ENCODE measurements at places on chromosomes 6 and 20.

DNA sequence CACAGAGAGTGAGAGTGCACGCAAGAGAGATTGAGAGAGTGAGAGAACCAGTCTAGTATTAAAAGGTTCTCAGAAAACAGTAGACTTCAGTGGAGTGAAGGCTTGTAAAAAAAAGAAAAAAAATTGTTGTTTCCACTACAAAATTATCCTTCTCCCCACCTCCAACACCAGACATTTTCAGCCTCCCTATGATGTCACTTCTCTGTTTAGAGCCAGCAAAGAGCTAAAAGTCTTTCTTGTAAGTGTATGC is 77.8 kb downstream of the BACH2 start:
- no peak for DNase-seq

DNA sequence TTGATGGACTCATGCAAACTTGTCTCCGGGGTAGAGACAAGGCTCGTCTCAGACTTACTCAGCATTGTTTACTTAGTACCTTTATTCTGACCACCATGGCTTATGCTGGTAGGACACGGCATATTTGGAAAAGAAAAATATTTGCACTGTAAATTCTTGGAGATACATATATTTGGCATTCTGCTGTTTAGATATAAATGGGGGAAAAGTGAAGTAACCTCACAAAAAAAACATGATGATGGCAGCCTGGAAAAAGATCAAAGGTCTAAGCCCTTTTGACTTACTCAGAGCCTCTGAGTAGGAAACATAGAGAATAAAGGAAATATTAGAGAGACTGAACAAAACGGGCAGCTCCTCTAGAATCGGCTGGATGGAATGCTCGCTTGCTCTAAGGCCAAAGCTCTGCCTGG is 32.5 kb downstream of the PDE10A start:
- DNase-seq, result no peak

GRCh38 chr6:117174835-117175360 is 90.5 kb upstream of the VGLL2 start:
- DNase-seq, result no peak

- DNase-seq, result no peak
Observed at GRCh38 chr20:58225452-58226200, 2.8 kb downstream of the ANKRD60 start.

DNA sequence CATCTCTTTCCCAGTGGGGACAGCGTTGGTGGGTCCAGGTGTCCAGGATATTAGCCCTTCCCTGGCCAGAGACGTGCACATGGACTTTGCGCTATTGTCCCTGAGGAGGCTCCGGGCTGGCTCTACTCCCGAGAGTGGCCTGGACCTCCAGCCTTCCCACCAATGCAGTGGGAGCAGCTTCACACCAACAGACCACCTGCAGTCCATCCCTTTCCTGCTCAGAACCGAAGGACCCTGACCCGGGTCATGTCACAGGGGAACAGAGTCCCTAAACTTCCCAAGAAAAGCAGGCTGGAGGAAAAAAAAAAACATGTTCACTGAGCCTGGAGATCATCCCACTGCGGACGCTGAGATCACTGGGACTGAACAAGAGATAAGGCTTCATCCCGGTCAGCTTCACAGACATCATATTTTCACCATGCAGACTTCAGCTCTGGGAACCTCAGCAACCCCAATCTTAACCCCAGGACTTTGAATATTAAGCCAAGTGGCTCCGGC is 18.3 kb downstream of the ZMYND8 start:
- no peak for DNase-seq

- DNase-seq, result no peak
Observed at GRCh38 chr6:152146385-152146784, 338.9 kb downstream of the ESR1 start.

DNA sequence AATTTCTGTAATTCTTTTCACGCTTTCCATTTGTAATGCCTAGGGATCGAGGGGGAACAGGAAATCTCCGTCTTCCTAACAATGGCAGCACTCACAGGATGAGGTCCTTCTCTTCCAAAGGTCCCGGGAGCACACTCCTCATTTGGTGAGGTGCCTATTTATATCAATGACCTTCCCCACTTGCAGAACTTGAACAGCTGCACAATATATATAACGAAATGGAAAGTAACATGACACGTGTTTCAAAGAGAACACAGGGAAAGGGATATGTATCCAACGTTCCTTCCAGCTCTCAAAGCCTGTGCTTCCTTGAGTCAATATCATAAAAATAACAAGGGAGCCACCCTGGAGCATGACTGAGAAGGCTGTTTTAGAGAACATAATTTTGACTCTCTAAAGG is 78.6 kb upstream of the RBM24 start:
- DNase-seq, result no peak

GRCh38 chr6:13383328-13384163 is 55.2 kb upstream of the TBC1D7 start:
- no peak for DNase-seq

GRCh38 chr6:144583614-144583954 is 298.4 kb downstream of the UTRN start:
- DNase-seq, result no peak

GRCh38 chr6:134373993-134374392 is 56.1 kb upstream of the SGK1 start:
- no peak for DNase-seq

- DNase-seq, result no peak
Observed at GRCh38 chr20:4817230-4817671, 95.5 kb downstream of the PRND start.

GRCh38 chr6:47357827-47358226 is 48.1 kb upstream of the TNFRSF21 start:
- no peak for DNase-seq

DNA sequence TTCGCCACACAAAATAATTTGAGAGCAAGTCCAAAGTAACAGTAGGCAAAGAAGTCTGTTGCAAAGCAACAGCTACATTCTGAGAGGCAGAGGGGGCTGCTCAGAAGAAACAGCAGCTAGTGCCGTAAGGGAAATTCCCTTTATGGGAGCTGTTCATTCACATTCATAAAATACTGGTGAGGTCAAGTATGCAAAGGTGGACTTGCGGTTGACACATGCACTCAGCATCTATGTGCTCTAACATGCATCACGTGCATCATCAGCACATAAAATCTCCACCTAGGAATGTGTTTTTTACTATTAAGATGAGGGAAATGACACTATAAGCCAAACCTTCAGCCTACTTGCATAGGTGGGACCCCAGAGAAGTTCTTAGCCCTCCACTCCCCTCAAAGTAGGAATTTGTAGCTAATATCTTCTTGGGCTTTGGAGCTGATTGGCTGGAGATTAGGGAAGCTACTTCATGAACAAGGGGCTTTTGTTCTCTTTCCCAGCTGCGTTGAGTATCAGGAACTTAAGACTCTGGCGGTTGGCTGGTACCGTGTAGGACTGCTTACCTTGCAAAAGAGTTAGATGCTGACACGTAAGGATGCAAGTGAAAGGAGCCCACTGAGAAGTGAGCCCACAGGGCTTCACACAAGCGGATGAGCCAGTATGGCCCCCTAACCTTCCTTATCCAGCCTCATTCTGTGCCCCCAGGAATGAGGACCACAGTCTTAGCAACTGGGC is 12.4 kb downstream of the CST3 start:
- DNase-seq, result no peak

- DNase-seq, result no peak
Observed at GRCh38 chr6:114638341-114638740, 295.5 kb upstream of the HS3ST5 start.

GRCh38 chr20:41030531-41031242 is 2.1 kb downstream of the TOP1 start:
- no peak for DNase-seq

GRCh38 chr6:3663081-3663480 is 88.4 kb downstream of the PXDC1 start:
- DNase-seq, result no peak

- no peak for DNase-seq
Observed at GRCh38 chr6:20319520-20320357, 81.9 kb upstream of the E2F3 start.

Data from NCI-H2081 treated with DMSO at 0.1 percent for 48 hours (cell line).